ENCODE measurements at places on chromosomes 16 and 17.

DNA sequence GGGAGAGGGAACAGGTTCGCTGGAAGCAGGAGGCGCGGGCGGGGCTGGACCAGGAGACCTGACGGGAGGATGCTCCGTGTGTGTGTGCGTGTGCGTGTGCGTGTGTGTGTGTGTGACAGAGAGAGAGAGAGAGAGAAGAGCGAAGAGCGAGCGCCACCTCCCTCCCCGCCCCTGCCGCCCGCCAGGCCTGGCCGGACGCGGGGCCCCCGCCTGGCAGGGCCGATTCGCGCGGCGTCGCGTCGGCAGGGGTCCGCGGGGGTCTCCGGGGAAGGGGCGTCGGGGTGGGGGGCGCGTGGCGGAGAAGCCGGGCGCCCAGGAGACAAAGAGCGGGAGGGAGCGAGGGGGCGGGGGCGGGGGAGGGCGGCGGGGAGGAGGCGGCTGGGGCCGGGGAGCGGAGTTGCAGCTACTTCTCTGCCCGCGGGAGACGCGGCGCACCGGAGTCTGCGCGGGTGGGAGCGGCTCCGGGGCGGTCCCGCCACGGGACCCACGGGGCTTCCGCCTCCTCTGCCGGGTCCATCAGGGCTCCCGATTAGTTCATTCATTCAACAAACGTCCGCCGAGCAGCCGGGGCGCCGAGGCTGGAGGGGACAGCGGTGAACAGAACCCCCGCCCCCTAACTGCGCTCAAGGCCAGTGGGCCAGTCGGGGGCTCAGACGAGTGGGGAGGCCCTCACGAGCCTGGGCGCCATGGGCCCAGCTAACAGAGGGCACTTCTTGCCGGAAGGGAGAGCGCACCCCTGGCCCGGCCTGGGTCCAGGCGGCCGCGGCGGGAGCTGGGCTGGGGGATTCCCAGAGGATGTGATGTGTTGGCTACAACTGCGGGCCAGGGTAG is at the start of gene SAMD14:
SAMD14 (minus strand) TSS at position 433 of the 831 bp plus-strand sequence. CDS start 5,201 bp downstream, outside the sequence.
- no peak for DNase-seq

- DNase-seq = no peak
Observed at GRCh38 chr16:48918520-48919258, 308.7 kb upstream of the N4BP1 start.

DNA sequence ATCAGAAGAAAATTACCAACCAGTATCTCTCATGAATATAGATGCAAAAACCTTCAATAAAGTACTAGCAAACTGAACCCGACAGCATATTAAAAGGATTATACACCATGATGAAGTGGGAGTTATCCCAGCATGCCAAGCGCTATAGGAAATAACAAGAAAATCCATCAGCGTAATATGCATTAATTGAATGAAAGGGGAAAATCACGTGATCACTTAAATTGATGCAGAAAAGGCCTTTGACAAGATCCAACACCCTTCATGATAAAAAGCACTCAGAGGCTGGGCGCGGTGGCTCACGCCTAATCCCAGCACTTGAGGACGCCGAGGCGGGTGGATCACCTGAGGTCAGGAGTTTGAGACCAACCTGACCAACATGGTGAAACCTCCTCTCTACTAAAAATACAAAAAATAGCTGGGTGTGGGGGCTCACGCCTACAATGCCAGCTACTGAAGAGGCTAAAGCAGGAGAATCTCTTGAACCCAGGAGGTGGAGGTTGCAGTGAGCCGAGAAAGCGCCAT is 4.8 kb downstream of the CTRB2 start:
- no peak for DNase-seq

GRCh38 chr17:57899822-57900221 is 50.0 kb upstream of the MRPS23 start:
- no peak for DNase-seq

DNA sequence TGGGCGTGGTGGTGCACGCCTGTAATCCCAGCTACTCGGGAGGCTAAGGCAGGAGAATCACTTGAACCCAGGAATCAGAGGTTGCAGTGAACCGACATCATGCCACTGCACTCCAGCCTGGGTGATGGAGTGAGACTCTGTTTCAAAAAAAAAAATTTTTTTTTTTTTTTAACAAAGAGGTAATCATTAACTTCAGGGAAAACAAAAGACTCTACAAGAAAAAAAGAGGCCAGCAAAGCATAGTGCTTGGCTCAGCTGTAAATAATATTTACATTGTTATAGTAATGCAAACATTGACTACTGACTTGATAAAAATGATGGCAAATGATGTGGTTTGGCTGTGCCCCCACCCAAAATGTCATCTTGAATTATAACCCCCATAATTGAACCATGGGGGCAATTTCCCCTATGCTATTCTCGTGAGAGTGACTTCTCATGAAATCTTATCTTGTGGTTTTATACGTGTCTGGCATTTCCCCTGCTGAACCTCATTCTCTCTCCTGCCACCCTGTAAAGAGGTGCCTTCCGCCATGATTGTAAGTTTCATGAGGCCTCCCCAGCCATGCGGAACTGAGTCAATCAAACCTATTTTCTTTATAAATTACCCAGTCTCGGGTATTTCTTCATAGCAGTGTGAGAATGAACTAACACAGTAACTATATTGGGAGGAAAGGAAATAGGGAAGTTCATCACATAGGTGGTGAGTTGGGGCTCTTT is 12.7 kb upstream of the SSTR2 start:
- DNase-seq = no peak

DNA sequence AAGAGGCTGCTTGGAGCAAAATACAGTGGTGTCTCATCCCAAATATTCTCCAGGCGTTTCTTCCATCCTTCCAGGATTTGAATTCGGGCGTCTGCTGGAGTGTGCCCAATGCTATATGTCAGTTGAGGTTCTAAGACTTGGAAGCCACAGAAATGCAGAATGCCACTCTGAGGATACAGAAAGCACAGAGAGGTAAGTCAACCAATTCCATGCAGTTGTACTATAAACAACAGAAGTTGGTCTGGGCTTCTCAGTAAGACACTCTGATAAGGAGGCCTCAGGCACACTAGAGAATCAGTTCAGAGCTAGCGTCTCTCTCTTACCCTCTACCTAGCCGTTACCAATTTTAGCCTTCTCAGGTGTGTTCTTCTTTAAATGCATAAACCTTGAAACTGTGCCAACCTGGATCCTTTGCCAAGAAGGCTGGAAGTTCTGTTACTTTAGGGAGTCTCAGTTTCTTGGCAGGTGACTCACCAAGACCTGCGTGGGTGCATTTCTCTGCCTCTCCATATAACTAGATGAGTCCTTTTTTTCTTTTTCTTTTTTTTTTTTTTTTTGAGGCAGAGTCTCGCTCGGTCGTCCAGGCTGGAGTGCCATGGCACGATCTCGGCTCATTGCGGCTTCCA is 15.1 kb downstream of the NQO1 start:
- DNase-seq = no peak

Data from stimulated activated CD4-positive, alpha-beta T cell treated with anti-CD3 and anti-CD28 coated beads, Interleukin-1b, Interleukin-23, amount 100 ng/mL, for 4 hours (primary cell).